Posterior cingulate gyrus (tissue), 11 donors: ENCODE measurements at places on chromosomes 11 and 22.

- DNase-seq: no peak
Observed at GRCh38 chr11:128483211-128483788, 104.1 kb downstream of the ETS1 start.

DNA sequence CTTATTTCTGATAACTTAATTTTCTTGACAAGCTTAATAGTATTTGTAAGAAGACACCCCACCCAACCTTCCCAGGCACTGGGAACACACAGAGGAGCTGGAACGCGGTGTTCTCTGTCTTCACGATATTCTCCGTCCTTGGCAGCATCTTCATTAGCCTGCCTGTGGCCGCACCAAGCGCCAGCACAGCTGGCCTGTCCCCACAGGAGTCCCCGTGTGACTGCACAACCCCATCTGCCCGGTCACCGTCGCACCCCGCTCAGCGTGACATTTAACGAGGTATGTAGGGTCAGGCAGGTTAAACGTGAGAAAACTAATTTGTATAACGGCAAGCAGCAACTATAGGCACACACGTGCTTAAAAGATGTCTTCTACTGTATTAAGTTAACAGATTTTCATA is 293.3 kb downstream of the BRD1 start:
- DNase-seq: no peak

GRCh38 chr11:131602431-131602830 is 232.0 kb downstream of the NTM start:
- no peak for DNase-seq

DNA sequence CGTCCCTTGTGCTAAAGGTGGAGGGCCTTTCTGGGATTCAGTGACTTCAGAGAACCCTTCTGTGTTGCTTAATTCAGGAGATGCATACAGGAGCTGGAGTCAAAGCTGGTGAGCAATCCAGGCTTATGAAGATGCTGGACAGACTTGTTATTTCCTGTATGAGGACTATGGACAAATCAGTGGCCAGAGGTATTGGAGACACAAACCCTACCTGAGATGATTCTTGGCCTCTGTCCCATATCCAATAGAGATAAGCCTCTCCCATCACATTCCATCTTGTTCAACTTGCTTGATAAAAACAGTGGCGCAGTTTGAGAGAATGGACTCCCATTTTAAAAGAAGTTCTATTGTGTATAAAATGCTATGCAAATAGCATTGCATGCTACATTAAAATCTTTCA is at the start of gene MRGPRX1:
TSS of gene MRGPRX1 (minus strand) at position 101 of the 400 bp plus-strand sequence. CDS start 4,630 bp downstream, outside the sequence.
- no peak for DNase-seq

GRCh38 chr11:73968356-73968966 is 14.2 kb downstream of the UCP2 start:
- DNase-seq: no peak

DNA sequence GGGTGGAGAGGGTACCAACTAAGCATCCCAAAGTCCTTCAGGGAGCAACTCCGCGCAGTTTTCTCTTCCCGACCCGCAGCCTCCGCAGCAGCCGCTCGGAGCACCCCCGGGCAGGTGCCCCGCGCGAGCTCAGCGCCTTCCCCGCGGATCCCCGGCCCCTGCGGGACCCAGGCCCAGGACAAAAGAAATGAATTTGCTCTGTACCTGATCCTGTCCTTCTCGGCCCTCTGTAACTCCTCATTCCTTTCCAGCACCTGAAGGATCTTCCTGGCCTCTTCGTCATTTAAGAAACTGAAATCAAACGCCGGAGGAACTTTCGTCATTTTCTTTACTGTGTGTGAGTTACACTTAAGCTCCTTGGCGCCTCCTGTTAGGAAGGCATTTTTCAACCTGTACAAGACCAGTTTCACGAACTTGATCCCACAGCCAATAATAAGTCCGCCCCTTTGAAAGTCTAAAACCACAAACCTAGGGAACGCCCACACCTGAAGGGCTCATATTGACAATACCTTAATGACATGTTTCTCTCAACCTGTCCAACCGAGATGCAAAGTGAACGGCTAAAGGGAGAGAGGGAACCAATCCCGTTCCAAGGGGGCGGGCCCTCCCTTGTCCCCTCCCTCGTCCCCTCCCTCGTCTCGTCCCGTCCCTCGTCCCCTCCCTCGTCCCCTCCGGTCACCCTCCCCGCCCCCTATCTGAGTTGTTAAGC is at the start of gene EXPH5:
TSS of gene EXPH5 (minus strand) at position 555 of the 709 bp plus-strand sequence. CDS start at position 323, 232 bp downstream.
- DNase-seq: peak; percentile 61

- DNase-seq: no peak
Observed at GRCh38 chr11:125236072-125236825, 71.7 kb downstream of the PKNOX2 start.

GRCh38 chr11:426851-427250 is 12.1 kb upstream of the SIGIRR start:
- no peak for DNase-seq

GRCh38 chr22:30405731-30406130 is 8.9 kb downstream of the SEC14L2 start:
- DNase-seq: no peak
